ENCODE measurements at places on chromosomes 7 and 10.

DNA sequence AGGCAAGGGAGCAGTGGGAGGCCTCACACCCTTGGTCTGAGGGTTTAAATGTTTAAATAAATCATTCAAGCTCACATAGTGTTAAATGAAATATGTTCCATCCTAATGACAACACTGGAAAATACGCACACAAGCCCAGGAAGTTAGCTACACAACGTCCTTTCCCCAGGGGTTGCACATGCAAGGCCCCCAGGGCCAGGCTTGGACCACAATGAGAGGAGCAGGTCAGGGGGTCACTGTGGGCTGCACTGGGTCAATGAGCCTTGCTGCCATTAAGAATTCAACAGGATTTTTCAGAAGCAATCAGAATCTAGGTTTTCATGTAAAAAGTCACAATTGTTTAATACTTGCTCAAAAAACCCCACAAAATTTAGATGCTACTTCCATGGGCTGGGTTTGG, 64.9 kb upstream of the ADCY1 start:
- DNase-seq = no peak

DNA sequence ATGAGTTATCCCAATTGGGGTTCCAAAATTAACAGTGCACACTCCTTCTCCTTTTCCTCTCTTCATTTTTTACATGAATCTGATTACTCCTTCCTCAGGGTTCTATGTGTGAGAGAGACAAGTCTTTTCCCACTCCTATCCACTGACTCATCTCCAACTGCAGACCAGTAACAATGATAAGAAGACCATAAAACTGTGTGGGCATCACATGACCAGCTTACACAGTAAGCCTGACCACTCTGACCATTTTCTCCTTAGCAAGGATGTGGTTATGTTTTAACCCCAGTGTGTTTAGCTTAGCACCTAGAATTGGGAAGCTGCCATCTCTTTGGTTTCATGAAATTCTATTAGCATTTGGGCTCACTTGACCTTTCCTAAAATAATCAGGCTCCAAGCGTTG, 145.0 kb upstream of the CALCR start:
- DNase-seq = no peak

DNA sequence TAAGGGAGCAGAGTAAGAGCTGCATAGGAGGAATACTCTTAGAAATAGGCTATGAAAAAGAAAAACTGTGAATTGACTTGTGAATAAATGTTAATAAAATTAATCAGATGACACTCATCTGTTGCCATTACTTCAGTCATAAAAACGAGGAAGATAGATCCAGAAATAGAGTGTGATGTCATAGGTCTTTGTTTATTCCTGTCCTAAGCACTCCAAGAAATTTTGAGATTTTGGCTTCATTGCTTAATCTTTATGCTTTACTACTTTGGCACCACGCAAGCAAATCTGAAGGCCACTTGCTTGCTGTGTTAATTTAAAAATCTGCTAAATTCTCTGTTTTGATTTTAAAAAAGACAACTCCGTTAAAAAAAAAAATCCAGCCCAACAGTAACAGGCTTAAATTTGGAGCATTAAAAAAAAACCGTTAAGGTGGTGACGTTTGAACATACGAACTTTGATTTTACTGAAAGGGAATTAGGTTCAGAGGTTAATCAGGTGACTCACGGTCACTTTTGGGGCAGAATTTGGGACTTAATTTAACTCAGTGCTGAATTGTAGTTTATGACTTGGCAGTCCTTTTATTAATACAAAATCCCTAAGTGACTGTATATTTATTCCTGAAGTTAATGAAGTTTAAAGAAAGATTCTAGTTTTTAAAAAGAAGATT, 3.4 kb downstream of the IFRD1 start:
- DNase-seq = no peak

- no peak for DNase-seq
Measured at GRCh38 chr7:28623863-28624262, 211.5 kb downstream of the CREB5 start.

GRCh38 chr10:29613791-29614190, 21.0 kb downstream of the SVIL start:
- DNase-seq = no peak

DNA sequence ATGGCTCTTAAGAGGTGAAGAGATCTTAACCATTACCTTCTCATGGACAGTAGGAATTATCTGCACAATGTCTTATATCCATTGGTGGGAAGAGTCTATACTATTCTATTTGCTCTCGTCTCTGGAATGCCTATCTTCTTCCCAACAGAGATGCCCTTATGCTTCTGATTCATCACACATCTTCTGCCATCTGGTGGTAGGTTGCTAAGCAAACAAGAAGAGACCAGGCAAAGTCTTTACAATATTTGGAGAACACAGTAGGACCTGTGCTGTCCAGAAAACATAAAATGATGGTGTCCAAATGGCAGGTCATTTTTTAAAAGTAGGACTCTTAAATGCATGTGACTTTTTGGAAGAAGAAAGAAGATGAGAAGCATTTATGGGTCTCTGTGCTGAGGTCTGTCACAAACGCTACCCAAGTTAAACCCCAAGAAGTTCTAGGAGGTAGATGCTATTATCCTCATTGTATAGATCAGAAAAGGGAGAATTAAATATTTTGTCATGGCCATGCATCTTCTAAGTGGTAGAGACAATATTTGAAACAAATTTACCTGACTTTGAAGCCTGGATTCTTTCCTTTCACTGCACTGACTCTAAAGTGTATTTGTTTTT, 67.8 kb upstream of the NXPH1 start:
- no peak for DNase-seq

- no peak for DNase-seq
Measured at GRCh38 chr10:56586461-56586891, 225.4 kb upstream of the ZWINT start.

DNA sequence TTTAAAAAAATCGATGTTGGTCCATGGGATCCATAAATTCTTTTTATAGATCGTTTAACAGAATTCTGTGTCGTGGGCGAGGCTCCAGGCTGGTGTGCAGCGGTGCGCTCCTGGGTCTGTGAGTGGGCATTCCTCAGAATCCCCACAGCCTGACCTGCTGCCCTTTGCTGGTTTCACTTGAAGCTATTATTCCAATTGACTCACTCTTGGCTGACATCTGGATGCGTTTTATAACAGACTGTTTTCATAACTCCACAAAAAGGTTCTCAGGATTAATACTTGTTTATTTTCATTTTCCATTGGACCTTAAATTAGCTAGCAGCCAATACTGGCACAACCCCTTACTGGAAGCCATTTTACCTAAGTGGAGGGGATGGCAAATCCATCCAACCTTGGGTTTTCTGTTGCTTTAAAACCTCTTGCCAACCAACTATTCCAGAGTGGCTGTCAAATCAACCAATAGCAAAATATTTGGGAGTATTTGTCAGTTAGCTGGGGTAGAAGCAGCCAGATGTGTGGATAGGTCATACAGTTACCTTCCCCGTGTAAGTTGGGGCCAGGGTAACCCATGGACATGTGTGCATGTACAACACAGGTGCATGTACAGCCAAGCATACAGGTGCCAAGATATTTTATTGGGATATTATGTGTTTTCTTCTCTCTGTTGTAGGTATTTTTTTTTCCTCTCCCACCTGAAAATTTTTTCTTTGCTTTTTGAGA, 160.7 kb upstream of the ZNF32 start:
- DNase-seq = no peak

DNA sequence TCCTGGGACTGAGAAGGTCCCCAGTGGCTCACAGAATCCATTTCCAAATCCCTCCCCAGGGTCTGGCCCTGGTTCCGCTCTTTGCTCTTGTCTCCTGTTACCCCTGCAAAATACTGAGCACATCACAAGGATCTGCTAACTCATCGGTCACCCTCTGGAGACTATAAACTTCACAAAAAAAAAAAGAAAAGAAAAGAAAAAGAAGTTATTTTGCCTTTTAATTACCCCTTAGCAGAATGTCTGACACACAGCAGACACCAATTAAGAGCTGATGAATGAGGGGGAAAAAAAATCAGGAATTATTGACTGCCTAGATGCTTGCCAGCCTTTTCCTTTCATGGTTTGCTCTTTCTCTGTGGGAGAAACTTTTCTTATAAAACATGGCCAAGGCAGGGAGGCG, 578.7 kb downstream of the GRID1 start:
- no peak for DNase-seq

DNA sequence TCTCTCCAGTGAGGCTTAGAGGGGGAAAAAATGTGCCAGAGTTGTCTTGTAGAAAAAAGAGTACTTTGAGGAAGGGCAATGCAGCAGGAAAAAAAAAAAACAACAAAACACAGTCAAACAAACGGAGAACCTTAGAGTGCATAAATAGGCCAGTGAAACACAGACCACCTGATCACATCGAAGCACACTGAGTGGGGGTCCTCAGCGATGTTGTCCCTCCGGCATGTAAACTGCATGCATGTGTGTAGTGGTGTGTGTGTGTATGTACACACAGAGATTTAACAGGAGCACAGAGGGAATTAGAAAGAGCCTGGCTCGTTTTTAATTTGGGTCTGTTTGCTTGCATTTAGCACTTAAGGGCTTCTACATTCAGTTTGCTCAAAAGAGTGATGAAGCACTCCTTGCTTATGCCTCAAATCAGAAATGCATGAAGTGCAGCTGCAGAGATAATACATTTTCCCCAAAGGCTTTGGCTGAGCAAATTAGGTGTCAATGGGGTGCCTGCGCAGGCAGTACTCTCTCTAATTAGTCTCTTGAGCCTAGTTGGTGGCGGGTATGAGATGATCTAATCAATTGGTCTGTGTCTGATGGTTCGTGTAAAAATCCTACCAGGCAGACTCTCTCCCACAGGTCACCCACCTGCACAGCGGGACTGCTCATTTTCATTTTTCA, 62.7 kb upstream of the FZD1 start:
- DNase-seq = no peak

DNA sequence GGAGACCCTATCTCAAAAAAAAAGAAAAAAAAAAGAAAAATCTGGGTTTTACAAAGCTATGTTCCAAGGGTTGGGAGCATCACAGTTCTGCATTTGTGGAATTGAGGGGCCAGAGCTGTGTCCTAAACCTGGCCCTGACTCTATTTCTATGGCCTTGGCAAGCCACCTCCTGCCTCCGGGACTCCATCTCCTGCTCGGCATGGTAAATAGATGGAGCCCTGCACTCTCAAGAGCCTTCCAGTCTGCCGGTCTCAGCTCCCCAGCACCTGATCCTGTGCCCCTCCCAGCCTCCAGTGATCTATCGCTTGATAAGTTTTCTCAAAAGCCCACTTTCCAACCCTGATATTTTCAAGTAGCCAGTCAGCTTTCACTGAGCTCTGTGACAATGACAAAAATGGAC, 43.0 kb downstream of the KCNH2 start:
- no peak for DNase-seq

DNA sequence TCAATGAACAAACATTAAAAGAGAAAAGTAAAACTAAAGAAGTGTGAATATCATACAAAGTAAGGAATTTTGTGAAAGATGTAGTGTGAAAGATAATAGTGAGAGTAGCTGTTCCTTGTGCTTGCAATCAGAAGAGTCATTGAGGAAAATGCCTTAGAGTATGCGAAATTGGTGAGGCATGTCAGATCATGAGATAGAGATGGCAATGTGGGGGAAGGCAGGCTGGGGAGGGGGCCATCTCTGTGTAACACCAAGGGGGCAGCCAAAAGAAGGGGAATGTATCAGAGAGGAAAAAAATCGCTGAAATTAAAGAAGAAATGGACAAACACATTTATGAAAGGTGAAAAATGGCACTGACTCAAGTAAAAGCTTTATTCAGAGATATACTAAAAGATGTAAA, 19.6 kb upstream of the PRKAR2B start:
- DNase-seq = no peak

DNA sequence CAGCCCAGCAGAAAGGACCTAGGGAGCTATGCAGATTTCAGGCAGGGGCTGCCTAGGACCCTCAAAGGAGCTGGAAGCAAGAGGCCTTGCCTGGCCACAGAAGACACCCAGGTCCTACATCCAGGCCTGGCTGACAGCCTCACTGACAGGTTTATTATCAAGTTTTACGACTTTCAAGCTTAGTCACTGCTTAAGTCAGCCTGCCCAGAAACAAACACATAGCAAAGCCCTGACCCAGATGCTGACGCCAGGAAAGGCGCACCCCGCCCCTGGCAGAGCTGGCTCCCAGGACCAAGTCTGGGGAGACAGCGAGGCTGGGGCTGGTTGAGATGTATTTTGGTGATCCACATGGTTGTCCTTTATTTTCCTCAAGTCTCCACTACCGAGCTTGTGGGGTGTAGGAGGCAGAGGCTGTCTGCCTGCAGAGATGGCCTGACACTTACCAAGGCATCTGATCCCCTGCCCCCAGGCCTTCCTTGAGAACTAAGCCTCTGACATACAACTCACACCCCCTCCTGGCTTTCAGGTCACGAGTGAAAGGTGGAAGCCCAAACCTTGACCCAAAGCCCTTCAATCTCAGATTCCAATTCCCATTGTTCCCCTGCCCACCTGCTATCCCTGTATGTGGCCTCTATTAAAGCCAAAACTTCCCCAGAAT, 80.7 kb upstream of the EMX2 start:
- DNase-seq = no peak

DNA sequence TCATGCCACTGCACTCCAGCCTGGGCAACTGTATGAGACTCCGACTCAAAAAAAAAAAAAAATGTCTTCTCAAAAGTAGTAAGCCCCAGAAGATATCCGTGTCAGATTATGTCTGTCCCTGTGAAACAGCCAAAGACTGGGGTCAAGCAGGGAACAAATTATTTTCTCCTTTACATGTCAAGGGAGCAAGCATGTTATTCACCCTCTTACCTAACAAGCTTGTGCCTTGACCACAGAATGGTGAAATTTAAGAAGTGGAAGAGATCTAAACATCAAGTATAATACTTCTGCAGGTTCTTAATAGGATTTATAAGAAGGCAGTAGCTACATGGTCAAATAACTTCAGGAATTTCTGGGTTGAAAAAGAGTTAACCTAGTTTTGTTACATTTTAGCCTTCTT, 187.9 kb downstream of the ZNF365 start:
- DNase-seq = no peak

Data from activated CD8-positive, alpha-beta memory T cell treated with anti-CD3 and anti-CD28 coated beads, Interleukin-2, amount 50 U/mL, for 4 hours (primary cell).